ENCODE measurements at places on chromosomes 1 and 21.

DNA sequence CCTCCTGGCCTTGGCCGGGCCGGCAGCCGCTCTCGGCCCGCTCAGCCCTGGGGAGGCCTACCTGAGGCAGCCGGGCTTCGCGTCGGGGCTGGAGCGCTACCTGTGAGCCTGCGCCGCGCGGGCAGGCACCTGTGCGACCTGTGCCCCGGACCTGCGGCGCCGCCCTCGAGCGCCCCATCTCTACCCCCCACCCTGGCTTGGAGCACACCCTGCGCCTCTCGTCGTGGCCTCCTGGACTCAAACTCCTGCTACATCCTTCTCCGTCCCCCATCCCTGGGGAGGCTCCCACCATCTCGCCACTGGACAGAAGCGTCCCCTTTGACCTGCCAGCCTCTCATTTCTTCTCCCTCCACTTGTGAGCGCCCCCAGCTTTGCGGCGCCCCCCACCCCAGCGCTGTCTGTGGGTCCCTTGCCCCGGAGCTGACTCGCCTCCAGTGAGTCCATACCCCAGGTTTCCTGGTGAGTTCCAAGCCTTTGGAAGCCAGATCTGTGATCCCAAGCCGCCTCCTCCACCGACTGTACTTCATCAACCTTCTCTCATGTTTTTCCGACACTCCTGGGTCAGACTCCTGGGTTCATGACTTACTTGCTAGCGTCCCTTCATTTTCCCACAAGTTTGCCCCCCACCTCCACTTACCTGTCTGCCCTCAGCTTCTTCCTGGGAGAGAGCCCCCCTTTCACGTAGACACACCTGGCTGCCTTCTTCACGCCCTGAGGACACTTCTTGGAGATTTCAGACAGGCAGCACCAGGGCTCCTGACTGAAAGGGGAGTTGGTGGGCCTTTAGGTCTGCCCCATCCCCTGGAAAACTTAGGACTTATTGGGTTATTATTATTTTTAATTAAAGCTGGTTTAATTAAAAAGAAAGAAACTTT is 1.3 kb downstream of the FOXE3 start:
- DNase-seq = no peak

DNA sequence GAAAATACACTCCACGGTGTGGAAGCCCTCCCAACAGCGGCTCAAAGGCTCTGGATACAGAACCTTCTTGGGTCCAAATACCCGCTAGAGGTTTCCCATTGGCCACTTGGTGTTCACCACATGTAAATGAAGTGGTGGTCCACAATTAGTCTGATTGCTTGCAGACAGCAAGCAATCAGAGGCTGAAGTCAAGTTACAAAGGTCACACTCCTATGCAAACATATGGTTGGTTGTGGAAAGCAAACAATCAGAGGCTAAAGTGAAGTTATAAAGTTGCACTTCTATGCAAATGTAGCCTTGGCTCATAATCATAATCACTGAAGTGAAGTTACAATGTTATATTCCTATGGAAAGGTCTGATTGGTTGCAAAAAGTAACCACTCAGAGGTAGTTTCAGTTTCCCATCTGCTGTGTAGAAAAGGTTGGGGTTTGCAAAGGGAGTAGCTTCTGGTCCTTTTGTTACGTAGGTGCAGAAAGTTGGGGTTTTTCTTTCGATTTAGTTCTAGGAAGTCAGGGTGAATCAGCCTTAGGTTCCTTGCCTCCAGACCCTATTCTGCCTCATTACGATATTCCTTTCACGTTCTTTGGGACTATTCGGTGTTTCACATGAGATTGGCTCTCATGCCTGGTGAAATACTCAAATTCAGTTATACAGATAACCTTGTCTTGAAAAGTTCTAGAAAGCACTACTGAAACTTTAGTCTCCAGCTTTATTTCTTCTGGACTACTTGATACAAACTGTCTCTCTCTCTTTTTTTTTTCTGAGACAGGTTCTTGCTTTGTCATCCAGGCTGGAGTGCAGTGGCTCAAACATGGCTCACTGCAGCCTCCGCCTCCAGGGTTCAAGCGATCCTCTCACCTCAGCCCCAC is 36.7 kb upstream of the MTF2 start:
- DNase-seq = no peak

DNA sequence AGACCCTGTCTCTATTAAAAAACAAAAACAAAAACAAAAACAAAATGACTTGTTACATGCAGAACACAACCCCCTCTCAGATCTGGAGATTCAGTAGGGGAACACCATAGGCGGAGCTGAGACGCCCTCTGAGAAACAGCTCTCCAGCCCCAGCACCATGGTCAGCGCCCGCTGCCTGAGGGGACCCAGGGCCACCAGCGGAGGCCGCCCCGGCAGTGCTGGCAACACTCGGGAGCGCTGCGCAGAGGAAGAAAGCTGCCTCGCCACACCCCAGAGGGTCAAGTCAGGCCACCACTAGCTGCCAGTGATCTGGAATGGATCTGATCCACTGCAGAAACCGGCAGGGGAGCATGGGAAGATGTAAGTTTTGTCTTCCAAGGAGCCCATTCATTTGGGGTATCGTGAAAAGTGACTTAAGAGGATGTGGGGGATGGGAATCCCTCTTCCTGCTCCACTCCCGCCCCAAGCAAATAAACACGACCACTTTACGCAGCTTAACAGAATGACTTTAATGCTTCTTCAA is 3.1 kb downstream of the ACTA1 start:
- peak; percentile 81 for DNase-seq

GRCh38 chr21:41573902-41574690 is 66.1 kb upstream of the TMPRSS2 start:
- DNase-seq = no peak

DNA sequence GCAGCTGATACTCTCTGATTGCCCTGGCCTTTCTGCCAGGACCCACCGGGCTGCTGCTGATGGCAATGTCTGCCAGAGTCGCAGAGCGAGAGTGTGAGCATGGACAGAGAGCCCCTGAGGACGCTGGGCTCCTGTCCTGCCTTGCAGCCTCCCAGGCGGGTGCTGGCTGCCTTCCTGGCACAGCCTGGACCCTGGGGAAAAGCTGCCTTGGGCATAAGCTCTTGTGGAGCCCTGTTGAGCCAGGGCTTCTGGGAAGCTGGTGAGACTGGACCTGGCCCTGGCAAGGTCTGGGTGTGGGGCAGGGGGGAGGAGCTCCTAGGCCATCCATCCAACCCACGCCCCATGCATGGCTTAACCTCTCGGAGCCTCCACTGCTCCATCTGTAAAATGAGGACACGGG is 105.8 kb upstream of the WNT4 start:
- DNase-seq = no peak

GRCh38 chr1:221963742-221964141 is 221.9 kb upstream of the DUSP10 start:
- DNase-seq = no peak

DNA sequence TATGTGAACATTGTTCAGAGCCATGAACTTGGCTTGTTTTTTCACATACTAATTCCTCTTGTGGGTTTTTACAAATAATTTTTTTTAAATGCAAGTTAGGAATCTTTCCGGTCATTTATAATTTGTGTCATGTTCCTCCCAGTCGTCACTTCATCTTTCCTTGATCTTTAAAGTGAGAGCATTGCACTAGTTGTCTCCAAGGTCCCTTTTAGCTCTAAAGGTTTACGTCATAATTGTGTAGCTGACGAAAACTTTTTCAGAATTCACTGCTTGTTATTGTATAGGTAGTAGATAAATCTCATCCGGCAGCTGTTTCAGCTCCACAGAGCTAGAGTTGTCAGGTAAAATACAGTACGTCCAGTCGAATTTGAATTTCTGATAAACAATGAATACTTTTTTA is 33.6 kb downstream of the SOAT1 start:
- DNase-seq = no peak

GRCh38 chr1:34597877-34598514 is 156.9 kb upstream of the GJB5 start:
- DNase-seq = peak; percentile 83

DNA sequence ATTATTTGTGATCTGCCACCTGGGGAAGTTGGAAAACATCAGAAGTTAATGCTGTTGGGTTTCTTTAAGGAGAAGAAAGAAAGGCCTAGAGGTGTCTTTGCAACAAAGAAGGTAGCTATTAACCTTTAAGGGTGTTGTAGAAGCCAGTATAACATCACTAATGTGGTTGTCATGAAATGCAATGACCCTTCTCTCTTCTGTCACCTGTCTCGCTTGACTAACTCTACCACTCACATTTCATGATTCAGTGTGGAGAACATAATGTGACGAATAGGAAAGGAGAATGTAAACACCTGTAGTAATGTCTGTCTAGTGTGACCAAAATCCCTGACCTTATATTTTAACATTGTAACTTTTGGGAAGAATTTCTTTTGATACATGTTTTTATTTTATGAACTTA is 211.7 kb upstream of the UBE2U start:
- DNase-seq = no peak

GRCh38 chr21:15650735-15651134 is 79.0 kb upstream of the USP25 start:
- no peak for DNase-seq

GRCh38 chr1:48678710-48679505 is 97.8 kb downstream of the BEND5 start:
- no peak for DNase-seq

GRCh38 chr1:150613061-150613920 is 16.1 kb downstream of the ENSA start:
- DNase-seq = no peak

All from NT2/D1 (cell line).